Central memory CD8-positive, alpha-beta T cell (primary cell): ENCODE measurements at places on chromosomes 11 and 22.

DNA sequence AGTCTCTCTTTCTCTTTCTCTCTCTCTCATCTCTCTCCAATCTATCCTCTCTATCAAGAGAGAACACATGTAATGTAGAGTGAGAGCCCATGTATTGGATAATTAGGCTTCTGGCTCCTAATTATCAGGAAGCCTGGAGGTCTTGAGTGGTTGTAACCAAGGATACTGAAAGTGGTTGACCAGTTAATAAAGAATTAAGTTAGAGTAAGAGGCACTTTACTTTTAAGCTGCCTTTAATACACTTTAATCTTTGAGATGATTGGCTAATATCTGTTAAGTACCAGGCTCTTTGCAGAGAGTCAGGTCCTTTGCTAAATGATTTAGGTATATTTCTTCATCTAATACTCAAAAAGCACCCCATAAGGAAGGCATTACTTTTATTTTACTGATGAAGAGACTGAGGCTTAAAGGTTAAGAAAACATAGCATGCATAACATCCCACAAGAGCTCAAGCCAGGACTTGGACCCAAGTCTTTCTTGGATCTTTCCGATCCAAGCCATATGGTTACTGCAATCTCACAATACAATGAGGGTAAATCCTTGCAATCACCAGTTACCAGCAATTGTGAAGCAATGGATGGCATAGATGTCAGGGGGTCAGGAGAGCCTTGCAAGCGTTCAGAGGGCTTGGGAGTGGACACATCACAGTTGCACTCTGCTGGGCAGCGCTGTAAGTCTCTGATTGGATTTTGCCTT is 22.1 kb downstream of the CD44 start:
- DNase-seq: no peak

- no peak for DNase-seq
Observed at GRCh38 chr11:130608287-130608686, 159.8 kb downstream of the ADAMTS15 start.

- DNase-seq: no peak
Observed at GRCh38 chr11:15451713-15452112, 337.0 kb downstream of the INSC start.

GRCh38 chr11:128737704-128738103 is 43.8 kb downstream of the FLI1 start:
- DNase-seq: no peak

DNA sequence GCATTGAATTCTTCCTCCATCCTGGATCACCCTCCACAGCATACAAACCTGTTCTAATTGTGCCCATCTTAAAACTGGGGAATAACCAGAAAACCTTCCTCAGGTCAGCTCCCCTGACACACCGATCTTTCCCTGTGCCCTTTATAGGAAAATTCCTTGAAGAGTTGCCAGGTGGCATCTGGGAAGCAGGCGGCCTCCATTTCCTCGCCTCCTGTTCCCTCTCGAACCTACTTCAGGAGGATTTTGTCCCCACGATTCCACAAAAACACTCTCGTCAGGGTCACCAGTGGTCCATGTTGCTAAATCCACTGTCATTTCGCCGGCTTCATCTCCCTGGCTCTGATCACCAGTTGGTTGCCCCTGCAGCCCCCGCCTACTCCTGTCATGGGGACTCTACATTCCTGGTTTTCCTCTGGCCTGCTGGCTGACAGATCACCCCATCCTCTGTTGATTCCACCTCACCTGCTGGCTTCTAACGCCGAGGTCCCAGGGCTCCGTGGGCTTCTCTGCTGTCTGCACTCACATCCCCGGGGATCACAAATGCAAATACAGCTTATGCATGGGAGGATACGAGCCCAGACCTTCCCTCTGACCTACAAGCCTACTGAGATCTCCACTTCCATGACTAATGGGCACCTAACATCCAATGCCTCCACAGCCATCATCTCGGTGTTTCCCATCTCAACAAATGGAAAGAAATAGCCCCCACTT is 92.5 kb upstream of the PRDM11 start:
- DNase-seq: no peak

GRCh38 chr11:20154381-20154780 is 5.9 kb downstream of the DBX1 start:
- DNase-seq: no peak

- DNase-seq: no peak
Observed at GRCh38 chr11:80241766-80242165, 800.9 kb upstream of the TENM4 start.

DNA sequence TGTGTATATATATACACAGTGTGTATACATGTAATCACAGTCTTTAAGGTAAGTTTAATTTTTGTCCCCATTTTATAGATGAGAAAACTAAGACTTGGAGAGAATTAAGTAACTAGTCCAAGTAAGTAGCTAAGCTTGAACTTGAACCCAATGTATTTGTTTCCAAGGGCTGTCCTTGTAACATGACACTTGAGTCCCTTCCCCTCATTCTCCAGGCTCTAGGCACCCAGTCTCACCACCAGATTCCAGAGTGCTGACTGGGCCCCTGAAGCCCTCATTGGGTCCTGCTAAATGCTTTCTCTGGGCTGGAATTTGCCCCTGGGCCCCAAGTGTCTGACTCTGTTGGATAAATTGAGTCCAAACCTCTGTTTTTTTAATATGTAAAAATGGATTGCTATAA is 45.5 kb downstream of the ADM start:
- no peak for DNase-seq

- no peak for DNase-seq
Observed at GRCh38 chr11:98090861-98091505, 929.8 kb upstream of the CNTN5 start.

- no peak for DNase-seq
Observed at GRCh38 chr22:27247701-27248434, 553.7 kb downstream of the MN1 start.

DNA sequence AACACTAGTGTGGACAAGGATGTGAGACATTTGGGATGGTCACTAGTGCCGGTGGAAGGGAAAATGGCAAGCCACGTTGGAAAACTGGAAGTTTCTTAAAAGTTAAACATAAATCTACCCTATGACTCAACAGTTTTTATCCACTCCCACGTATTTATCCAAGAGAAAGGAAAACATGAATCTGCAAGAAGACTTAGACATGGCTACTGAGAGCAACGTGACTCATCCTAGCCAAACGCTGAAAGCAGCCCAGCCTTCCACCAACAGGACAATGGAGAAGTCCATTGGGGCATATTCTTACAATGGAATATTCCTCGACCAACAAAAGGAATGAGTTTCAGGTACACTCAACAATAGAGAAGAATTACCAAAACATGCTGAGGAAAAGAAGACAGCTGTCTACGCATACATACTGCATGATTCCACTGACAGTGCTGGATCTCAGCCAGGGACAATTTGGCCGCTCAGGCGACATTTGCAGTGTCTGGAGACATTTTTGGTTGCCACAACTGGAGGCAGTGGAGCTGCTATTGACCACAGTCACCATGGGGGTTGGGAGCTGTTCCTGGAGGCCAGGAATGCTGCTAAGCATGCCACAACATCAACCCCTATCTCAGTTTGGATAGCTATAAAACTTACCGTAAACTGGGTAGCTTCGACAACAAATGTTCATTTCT is 21.2 kb downstream of the SYT13 start:
- no peak for DNase-seq

DNA sequence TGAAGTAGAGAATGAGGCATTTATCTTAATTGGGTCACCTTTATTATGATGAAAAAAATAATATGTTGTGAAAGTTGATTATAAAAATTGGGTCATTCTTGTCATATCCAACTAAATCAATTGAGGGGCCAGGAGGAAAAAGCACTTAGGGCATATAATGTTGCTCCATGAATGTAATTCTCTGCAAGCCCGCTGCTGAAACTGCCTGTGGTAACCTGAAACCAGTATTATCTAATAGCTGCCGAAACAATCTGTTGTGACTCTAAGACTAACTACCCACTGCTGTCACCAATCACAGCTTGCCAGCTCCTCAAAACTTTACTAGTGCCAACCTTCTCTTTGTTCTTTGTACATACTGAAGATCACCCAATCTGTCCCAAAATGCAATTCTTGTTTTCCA is 115.8 kb downstream of the ATG16L2 start:
- DNase-seq: no peak

DNA sequence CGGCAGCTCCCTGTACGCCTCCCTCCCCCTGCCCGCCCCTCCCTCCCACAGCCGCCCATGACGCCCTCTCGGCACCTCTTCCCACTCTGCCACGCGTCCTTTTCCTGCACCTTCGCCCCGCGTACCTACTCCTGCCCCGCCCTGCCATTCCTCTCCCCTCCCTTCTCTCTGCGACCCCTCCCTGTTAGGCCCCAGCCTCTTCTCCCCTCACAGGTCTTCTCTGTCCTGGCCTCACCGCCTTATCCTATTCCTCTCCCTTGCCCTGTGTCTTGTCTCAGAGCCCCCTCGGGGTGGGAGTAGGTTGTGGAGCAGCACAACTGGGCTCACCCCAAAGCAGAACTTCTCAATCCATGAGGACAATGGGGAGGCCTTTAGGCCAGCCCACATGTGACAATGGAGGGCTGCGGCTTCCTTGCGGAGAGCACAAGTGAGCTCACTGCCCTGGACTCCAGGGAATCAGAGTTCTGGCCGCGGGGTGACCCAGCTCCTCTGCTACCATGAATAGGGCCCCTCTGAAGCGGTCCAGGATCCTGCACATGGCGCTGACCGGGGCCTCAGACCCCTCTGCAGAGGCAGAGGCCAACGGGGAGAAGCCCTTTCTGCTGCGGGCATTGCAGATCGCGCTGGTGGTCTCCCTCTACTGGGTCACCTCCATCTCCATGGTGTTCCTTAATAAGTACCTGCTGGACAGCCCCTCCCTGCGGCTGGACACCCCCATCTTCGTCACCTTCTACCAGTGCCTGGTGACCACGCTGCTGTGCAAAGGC is 539 bp downstream of the SLC35C1 start:
- no peak for DNase-seq

GRCh38 chr22:39115977-39116621 is 19.1 kb downstream of the APOBEC3H start:
- DNase-seq: peak; percentile 37

- no peak for DNase-seq
Observed at GRCh38 chr11:1563149-1563638, 8.9 kb downstream of the DUSP8 start.

DNA sequence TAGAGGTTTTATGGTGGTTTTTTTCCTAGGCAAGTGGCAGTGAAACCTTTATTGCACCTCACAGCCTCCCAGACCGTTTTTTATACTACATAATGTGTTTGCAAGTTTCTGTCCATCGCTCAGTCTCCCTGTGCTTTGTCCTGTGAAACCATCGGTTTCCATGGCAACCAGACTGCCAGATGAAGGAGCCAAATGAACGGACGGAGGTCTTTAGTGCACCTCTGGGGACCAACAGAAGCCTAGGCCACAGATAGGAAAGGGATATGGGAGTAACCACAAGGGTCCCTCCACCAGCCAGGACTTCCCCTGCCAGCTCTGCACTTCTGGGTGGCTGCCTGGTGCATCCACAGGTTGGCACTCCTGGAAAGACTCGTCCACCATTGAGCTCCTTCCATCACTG is 165.0 kb downstream of the CHST1 start:
- no peak for DNase-seq

GRCh38 chr11:74696939-74697675 is 34.1 kb downstream of the CHRDL2 start:
- DNase-seq: no peak

GRCh38 chr11:61725781-61726231 is 26.6 kb upstream of the MYRF start:
- DNase-seq: no peak

GRCh38 chr11:15622231-15622890 is 507.6 kb downstream of the INSC start:
- no peak for DNase-seq

DNA sequence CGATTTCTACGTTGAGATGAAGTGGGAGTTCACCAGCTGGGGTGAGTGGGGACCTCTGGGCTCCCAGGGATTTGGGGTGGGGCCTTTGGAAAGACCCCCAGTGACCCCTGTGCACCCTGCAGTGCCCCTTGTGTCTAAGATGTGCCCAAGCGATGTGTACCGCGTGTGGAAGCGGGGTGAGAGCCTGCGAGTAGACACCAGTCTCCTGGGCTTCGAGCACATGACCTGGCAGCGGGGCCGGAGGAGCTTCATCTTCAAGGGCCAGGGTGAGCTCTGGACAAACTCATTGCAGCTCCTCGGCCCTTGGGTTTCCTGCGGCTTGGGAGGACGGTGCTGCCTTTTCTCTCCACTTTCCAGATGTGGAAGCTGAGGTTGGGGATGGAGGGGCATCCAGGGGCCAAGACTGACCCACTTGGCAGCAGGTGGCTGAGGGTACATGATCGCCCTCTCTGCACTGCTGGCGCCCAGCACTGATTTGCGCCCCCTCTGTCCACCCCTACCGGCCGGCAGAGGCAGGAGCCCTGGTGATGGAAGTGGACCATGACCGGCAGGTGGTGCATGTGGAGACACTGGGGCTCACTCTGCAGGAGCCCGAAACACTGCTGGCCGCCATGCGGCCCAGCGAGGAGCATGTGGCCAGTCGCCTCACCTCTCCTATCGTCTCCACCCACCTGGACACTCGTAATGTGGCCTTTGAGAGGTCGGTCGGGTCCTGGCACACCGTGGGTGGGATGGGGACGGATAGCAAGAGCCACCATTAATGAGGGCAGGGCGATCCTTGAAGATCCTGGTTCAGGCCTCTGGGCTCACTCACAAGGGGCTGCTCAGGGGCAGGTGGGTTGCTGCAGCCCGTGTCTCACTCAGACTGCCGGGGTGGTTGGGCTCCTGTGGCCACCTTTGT is 2.6 kb downstream of the ANKRD13D start:
- DNase-seq: no peak

GRCh38 chr22:44402196-44403111 is 89.7 kb upstream of the SHISAL1 start:
- DNase-seq: no peak

GRCh38 chr11:57192316-57192715 is 10.6 kb downstream of the LRRC55 start:
- no peak for DNase-seq

DNA sequence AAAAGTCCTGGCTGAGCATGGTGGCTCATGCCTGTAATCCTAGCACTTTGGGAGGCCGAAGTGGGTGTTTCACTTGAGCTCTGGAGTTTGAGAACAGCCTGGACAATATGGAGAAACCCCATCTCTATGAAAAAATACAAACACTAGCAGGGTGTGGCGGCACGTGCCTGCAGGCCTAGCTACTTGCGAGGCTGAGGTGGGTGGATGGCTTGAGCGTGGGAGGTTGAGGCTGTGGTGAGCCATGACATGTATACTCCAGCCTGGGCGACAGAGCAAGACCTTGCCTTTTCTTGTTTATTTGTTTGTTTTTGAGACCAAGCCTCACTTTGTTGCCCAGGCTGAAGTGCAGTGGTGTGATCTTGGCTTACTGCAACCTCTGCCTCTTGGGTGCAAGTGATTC is 8.1 kb upstream of the CRY2 start:
- no peak for DNase-seq

DNA sequence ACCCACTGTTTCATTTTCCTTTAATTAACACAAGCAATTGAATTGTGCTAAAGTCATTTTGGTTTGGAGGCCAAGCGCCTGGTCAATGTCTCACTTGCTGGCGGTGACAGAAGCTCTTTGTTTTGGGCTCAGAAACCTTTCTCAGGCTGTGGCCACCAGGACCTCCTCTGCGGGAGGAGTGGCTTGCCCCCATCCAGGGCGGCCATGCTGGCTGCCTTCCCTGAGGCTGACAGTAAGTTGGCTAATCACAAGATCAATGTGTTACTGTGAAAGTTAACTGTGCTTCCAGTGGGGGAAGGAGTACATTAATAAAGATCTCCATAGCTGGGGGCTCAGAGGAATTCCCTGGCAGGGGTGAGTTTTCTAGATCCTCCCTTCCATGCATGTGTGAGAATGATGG is 1074.5 kb downstream of the NTM start:
- no peak for DNase-seq
